ENCODE measurements at places on chromosomes 5 and 9.

DNA sequence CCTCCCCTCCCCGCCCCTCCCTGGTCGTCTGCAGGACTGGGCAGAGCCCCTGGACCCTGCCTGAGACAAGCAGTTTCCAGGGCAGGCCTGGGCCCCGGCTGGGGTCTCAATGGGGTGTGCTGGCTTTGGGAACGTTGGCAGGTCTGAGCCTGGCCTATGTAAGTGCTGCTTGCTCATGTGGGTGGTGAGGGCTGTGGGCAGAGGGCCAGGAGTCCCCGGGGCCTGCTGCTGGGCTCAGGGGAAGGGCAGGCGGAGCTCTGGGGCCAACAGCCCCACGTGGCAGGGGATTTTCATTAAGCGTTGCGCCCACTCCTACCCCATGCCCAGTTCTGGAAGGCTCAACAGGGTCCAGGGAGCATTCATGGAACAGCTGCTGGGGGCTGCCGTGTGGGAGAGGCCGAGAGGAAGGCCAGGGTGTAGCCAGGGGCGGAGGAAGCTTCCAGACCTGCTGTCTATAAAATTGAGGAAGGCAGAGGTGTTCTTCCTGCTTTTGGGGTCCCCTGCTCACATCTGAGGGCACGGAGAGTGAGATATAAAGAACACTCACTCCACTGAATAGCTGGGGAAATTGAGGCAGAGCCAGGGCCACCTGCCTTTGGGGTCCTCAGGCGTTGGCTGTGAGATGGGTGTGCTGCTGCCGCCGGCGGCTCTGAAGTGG, 32.5 kb downstream of the RXRA start:
- no peak for DNase-seq

DNA sequence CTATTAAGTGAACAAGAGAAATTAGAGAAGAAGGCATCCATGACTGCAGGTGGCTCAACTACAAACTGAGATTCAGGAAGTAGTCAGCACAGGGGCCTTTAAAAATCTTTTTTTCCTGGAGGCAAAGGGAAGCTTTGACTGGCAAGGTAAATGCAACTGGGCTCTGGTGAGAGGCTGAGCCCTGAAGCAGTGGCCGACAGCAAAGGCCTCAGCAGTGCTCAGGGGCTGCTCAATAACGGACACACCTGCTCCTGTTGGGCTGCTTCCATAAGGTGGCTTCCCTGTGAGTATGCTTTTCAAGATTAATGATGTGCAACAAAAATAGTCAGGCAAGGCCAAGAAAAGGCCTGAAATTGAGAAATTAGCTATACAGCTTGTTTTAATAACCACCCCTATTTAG, 134.2 kb upstream of the RGMB start:
- no peak for DNase-seq

GRCh38 chr5:54671681-54672080, 154.1 kb downstream of the SNX18 start:
- DNase-seq = no peak

DNA sequence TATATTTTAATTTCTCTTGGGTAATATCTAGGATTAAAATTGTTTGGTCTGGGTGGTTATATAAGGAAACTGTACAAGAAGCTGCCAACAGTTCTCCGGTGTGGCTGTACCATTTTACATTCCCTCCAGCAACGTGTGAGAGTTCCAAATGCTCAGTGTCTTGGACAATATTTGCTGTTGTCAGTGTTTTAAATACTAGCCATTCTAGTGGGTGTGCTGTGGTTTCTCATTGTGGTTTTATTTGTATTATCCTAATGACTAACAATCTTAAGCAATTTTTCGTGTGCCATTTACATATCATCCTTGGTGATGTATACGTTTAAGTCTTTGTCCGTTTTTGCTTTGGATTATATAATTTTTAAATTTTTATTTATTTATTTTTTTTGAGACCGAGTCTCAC, 34.0 kb downstream of the TNFSF15 start:
- no peak for DNase-seq

DNA sequence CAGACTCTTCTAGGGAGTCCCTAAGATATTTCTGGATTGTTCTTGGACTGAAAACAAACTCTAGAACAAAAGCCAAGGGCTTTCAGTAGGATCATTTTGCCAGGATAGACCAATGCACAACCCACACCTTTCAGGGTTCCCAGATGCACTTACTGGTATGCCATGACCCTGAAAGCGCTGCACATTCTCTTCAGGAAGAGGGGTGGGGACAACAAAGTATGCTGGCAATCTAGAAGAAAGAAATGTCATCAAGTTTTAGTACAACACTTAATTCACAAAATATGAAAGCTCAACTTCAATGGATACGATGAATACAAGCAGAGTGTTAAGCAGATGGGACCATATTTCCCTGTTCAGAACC, 57.2 kb downstream of the MTMR12 start:
- DNase-seq = no peak

- no peak for DNase-seq
Observed at GRCh38 chr9:109467936-109468335, 30.2 kb downstream of the PTPN3 start.

DNA sequence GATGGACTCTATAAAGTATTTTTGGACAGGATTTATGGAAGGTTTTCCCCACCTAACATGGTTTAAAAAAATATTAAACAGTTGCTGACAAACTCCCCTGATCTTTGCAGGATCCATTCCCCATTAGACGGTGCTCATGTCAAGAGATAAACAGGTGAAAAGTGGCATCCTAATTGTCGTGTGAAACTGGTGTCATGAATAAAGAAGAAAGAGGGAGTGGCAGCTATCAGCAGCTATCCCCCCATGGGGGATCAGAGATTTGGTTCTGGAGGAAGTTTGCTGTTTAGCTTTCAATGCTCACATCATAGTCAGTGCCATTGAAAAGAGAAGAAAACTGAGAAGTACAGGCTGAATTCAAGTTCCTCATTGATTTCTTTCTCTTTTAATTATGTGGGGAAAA, 329.3 kb upstream of the BRINP1 start:
- DNase-seq = no peak

DNA sequence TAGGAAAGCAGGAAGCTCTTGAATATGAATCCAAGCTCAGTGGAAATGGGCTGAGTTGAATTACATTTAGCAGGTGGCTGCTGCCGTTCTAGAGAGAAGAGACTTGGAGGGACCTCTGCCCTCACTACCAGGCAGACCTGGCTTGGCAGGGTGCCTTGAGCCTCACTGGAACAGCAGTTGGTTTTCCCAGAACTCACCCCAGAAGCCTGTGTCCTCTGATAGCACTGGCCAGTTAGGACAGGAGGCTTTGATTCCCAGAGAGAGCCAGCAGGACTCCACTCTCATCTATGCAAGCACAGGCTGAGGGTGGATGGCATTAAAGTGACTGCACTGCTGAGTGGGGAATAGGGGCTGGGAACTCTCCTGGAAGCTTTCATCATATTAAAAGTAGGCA, 54.8 kb downstream of the PWWP2A start:
- DNase-seq = no peak

DNA sequence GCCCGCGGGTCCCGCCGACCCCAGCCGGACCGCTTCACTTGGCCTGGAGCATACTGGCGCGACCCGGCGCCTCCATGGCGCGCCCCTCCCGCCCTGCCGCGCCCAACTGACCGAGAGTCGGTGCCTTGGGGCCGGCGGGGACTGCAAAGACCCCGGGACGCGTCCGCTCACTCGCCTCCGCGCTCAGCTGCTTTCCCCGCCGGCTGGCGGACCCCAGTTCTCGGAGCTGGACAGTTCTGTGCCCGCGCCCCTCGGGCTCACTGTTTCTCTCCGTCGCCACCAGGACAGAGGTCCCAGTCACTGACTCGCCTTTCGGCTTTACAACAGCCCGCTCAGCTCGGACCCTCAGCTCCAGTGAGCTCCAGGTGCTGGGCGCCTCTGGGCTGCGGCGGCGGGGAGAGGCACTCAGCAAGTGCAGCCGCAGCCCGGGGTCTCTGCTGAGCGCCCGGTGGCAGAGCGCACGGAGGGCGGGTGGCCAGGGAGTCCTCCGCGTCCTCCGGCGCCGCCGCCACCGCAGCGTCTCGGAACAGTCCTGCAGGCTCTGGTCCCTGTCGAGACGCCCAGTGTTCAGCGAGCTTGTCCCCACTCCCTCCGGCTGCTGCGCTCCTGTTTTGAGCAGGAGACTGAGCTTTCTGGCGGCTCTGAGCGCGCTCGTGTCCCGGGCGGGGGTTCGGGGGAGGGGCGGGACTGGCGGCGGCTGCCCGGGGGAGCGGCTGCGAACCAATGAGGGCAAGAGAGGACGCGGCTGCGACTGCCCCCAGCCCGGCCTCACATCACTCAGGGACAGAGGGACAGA, at the start of gene SMIM32:
TSS of gene SMIM32 (minus strand) at position 637 of the 796 bp plus-strand sequence. CDS start 638 bp downstream, outside the sequence.
- DNase-seq = peak; percentile 69

DNA sequence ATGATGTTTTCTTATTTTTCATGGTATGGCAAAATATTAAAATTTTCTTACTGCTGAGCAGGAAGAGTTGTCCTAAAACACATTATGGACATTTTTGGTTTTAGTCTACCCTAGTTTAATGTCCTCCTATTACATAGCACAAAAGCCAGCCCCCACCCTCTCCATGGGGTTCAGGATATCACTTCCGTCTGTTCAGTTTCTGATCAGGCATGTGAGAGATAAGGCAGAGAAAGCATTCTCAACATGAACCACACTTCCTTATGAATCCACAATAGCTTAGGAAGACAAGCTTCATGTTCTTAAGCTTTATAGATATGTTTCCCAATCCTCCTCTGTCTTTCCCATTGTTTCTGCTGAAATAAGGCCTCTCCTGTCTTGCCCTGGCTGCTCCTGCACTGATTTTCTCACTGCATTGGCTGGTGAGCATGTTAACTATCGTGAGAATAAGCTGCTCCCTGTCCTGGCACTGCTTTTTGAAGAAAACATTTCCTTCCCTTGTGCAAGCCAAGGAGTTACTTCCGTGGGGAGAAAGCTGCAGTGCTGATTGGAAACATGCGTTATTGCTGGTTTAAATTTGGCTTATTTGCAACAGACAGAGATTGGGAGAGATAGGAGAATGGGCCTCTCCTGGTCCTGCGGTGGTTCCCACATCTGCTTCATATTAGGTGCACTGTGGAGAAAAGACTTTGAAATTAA, 260.3 kb upstream of the RPS23 start:
- no peak for DNase-seq

DNA sequence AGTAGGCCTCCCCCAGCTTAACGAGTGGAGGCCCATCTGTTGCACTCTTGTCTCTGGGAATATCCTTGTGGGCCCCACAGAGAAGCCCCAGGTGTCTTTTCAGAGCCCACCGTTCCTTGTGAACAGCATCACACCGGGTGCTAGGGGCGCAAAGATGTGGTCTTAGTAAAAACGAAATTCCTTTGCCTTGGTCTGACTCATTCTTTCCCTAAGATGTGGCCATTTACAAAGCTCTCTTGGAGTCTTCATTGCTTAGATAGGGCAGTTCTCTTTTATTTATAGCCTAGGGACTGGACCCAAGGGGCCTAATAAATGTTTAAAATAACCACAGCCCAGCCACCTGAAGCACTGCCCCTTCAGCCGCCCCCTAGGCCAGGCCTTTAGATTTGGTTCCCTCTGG, 52.8 kb upstream of the RPL26L1 start:
- DNase-seq = no peak

GRCh38 chr5:2298781-2299180, 416.1 kb upstream of the IRX4 start:
- no peak for DNase-seq

DNA sequence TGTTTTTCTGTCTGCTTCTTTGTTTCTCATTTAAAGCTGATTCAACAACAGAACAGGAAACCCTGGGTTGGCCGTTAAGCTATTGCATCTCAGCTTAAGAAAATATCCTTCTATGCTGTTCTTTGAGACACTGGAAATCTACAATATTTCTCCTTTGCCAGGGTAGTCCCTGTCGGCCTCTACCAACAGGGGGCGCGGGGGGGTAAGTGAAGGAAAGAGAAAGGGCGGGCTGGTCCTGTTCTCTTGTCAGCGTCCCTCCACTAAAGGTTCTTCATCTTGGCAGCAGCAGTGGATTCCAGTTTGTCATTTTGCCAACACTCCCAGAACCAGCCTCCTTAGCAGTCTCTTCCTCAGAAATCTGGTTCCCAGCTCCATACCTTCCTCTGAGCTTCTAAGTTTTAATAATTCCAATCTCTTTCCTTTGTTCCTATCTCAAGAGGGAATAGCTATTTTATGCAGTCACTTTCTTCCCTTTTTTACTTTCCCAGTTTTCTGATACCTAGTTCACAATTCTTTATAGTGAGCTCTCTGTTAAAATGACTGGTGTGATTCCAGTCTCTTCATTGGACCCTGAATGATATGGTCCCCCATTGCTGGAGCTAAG, 222.3 kb downstream of the GLIS3 start:
- peak; percentile 65 for DNase-seq

DNA sequence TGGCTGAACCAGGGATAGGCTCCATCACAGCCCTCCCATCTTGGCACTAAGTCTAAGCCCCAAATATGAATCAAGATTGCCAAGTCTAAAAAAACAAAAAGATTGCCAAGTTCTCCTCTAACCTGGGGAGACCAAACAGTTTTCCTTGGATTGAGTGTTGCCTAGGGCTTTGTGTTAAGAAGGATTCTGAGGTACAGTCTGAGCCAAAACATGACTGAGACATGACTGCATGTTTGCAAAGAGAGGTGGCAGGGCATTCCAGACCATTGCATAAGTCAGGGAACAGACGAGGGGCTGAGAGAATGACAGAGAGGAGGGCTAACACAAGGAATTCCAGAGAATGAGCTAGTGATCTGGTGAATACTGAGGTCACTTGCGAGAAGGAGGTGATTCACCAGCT, 11.4 kb downstream of the LAMC3 start:
- no peak for DNase-seq

Measured in D341Med (cell line).